ENCODE measurements at places on chromosomes 16 and 17. TPM values are rescaled to one million over a fixed set of nuclear protein-coding genes. Genes with fewer than 3 reads are reported as not detected.
A peak's percentile ranks its signal among the peaks of the same experiment; 100 is the strongest.

The NPIPB4 gene
- 19.8 TPM for total RNA-seq

The SLC16A3 gene
- total RNA-seq, result 83.4 TPM

The DOC2A gene
- not detected for total RNA-seq

The KRT9 gene
- not detected for total RNA-seq

The XYLT1 gene
- 1.6 TPM for total RNA-seq

The PRR11 gene
- total RNA-seq, result 8.1 TPM

DNA sequence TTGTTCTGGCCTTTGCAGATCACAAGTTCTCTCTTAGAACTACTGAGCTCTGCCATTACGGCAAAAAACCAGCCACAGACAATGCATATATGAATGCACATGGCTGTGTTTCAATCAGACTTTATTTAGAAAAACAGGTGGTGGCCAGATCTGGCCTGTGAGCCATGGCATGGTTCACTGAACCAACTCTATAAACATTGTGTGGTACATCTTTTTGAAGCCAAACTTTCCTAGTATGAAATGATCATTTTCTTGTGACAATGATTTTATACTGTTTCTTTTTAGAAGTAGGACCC lies 65.9 kb upstream of the AMZ2 start:
- DNase-seq, result no peak

DNA sequence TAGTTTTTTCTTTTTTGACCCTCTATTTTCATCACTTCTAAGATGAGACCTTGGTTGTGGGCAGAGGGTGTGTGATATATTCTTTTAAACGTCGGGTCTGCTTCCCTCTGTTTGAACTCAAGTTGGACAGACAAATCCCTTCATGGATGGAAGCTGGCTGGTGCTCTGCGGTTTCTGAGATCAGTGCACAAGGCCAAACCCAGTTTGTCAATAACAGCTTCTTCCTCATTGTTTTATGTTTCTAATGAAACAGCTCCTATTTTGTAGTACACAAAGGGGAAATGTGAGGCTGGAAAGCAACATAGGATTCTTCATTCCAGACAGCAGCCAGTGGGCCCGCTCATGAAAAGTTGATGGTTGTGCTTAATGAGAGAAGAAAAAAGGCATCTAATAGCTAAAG lies 159.6 kb downstream of the PRKCA start:
- DNase-seq, result no peak

- no peak for DNase-seq
These were observed 3.6 kb upstream of the ITGA3 start for GRCh38 chr17:50052241-50052796.

- no peak for DNase-seq
These were observed 2.7 kb upstream of the GIP start for GRCh38 chr17:48970865-48971687.

- no peak for DNase-seq
These were observed 4.1 kb downstream of the CORO1A start for GRCh38 chr16:30187556-30187865.

DNA sequence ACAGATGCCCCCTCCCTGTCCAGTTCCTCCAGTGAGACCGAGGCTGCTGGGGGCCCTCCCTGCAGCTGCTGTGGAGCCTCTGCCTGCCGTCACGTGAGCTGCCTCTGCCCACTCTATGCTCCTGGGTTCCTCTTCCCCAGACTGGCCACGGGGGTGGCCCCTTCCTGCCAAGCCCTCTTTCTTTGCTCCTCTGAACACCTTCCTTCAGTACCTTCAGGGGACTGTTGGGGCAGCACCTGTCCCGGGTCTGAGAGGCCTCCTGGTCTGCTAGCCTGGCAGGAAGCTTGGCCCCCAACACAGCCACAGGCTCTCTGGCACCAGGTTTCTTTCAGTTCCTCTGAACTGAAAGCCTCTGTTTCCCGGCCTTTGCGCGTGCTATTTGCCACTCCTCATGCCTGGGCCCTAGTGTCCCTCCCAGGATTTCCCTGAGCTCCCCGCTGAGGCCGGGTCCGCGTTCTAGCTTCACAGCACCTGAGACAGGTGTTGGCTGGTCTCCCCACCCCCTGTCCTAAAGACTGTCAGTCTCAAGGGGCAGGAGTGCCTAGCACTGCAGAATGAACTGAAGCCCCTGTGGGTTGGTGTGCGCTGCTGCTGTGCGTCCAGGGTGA lies 6.6 kb upstream of the ATP6V0C start:
- DNase-seq, result no peak

DNA sequence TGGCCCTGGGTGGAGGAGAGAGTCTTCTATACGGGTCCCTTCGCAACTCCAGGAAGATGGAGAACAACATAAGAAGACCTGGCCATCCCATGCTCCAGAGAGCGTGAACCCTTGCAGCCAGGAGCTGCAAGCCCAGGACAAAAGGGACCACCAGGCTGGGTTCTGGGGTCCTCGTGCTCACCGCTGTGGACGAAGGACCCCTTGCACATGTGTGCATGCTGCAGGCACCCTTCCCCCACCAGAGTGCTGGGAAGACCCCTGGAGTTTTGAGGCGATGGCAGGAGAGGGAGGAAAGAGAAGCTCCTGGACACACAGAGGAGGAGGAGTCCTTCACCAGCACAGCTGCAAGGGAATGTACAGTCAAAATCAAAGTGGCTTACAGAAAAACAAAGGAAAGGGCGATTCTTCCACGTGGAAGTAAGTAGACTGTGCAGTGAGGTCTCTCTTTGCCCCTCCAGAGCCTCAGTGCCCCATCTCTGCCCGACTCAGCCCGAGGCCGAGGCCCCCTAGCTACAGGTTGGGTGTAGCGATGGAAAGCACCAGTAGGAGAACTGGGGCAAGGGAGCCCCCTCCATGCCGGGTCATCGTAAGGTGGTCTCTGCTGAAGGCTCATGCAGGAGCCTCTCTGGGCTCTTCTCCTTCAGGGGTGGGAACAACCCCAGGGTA lies 51.3 kb downstream of the PIMREG start:
- no peak for DNase-seq

DNA sequence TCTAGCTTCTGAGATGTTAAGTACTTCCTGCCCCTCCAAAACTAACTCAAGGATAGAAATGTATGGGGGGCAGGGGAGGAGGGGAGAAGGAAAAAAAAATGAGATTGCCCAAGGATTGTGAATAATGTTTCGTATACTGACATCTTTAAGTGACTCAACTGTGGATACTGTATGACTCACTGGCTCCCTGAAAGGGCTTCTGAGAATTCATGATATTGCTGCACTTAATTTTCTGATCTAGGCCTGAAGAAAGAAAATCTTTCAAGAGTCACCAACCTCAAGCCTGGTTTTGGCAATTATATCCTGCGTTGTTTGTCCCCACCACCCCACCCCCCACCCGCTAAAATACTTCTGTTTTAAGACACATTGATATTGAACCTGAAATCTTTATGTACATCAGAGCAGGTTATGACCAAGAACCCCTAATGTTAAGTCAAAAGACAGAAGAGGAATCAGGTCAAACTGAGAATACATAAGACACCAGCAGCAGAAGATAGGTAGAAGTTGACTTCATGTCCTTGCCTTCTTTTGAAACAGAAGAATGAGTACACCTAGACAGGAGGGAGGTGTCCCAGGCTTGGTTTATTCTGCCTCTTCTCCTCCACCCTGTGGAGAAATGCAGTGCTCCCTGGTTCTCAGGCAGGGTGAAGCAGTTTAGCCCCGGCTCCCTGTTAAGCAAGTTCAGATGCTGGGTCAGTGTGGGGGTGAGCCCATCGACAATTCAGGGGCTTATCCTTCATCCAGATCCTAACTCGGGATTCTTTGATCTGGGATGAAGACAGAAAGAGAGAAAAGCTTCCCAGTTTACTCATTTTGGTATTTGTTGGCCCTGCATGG lies 3.3 kb upstream of the FBXL20 start:
- DNase-seq, result peak; percentile 60

DNA sequence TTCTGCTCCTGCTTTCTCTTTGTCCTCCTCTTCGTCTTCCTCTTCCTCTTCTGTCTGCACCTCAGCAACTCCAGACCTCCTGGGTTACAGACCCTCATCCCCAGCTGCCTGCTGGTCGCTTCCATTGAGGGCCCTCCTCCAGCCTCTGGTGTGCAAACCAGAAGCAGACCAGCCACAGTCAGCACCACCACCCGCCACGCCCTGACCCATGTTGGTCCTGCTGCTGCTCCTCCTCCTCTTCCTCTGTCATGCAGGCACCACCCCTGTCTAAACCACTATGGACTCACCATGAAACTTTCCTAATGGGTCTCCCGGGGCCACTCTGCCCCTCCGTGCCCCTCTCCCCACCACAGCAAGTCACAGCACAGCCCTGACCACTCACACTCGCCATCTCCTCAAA lies 11.4 kb upstream of the OGFOD3 start:
- DNase-seq, result no peak

GRCh38 chr16:85839681-85840240 lies 40.3 kb downstream of the COX4I1 start:
- no peak for DNase-seq

DNA sequence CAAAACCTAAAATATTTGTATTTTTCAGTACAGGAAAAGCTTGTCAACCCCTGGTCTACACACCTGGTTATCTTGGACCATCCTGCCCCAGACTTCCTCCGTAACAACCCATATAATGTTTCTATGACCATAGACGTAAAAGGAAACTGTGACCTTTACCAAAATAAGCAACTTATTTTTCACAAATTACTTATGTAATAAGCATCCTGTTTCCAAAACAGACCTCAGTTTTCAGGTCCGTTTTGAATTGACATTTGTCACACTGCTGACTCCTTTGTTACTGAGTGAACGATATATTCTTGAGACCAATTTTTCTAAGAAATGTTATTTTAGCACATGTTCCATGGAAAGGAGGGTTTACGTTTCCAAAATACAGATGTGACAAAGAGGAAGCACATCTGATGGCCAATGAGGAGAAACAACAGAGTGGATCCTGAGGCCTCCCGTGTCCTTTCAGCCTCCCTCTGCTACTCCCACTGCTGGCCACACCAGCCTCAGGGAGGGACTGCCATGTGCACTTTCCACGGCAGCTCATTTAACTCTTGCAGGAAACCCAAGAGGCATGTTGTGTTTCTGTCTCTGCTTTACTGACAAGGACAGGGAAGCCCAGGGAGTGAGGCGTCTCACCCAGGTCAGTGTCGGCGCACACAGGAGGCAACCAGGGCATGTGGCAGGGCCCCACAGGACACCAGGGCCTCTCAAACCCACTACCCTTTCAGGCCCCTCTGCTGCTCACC lies 20.1 kb upstream of the ALDH3A1 start:
- no peak for DNase-seq

DNA sequence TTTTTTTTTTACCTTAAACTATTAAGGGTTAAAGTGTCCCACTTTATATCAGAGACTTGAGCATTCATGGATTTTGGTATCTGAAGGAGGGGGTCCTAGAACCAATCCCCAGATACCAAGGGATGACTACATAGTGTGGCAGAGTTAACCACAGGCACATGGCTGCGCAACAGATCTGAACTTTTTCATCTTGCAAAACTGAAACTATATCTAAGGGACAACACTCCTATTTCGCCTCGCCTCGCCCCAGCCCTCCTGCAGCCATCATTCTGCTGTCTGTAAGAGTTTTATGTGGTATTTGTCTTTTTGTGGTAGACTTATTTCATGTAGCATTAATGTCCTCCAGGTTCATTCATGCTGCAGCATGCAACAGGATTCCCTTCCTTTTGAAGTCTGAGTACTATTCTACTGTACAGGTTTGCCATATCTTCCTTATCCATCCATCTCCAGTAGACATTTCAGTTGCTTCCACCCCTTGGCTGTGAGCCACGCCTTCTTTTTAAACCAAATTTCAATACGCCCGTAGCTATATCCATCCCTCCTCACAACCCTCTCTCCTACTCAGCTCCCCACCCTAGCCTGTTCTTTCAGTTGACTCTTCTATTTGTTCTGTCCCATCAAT lies 53.2 kb downstream of the AMFR start:
- DNase-seq, result no peak

DNA sequence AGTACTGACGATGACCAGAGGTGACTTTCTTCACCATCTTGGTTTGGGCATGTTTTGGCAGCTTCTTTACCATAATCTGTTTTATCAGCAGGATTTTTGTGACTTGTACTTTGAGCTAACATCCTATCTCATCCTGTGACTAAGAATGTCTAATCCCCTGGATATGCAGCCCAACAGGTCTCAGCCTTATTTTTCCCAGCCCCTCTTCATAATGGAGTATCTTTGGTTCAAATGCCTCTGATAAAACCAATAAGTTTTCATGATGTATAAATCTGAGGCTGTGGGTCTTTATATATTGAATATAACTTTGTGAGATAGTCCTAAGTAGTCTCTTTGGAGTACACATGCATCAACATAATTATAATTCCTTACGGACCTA lies 186.9 kb upstream of the WSB1 start:
- DNase-seq, result no peak

- DNase-seq, result no peak
These were observed 1839.2 kb downstream of the TP53TG3F start for GRCh38 chr16:35298460-35299243.

- no peak for DNase-seq
These were observed 10.2 kb upstream of the EEF2K start for GRCh38 chr16:22195695-22196558.

DNA sequence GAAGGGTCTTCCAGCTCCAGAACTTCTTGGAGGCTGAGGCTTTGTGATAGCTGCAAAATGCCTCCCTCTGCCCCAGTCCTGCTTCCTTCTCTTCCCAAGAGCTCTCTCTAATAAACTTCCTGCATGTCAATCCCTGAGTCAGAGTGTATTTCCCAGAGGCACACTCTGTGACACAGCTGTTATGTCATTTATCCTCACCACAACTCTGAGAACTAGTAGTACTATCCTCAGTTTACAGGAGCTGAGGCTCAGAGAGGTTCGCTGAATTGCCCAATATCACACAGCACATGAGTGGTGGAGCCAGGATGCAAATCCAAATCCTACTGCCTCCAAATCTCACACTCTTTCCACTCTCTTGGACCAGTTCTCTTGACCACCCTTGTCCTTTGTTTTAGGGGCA lies 20.0 kb downstream of the UNC45B start:
- DNase-seq, result no peak

DNA sequence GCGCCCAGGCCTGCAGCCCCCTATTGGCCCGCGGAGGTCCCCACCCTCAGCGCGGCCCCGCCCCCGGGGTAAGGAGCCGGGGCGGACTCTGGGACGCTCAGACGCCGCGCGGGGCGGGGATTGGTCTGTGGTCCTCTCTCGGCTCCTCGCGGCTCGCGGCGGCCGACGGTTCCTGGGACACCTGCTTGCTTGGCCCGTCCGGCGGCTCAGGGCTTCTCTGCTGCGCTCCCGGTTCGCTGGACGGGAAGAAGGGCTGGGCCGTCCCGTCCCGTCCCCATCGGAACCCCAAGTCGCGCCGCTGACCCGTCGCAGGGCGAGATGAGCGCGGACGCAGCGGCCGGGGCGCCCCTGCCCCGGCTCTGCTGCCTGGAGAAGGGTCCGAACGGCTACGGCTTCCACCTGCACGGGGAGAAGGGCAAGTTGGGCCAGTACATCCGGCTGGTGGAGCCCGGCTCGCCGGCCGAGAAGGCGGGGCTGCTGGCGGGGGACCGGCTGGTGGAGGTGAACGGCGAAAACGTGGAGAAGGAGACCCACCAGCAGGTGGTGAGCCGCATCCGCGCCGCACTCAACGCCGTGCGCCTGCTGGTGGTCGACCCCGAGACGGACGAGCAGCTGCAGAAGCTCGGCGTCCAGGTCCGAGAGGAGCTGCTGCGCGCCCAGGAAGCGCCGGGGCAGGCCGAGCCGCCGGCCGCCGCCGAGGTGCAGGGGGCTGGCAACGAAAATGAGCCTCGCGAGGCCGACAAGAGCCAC lies at the start of gene NHERF1:
Gene NHERF1 (plus strand): TSS at position 100 of the 750 bp plus-strand sequence. CDS start 219 bp downstream, at position 319.
- DNase-seq, result peak; percentile 70

- no peak for DNase-seq
These were observed 18.9 kb downstream of the KPNA2 start for GRCh38 chr17:68054296-68054900.

Data from kidney epithelial cell (primary cell).